Right cardiac atrium (tissue), 5 donors: ENCODE measurements at places on chromosomes 6 and 20. TPM values are rescaled to one million over a fixed set of nuclear protein-coding genes. Genes with fewer than 3 reads are reported as not detected.

DNA sequence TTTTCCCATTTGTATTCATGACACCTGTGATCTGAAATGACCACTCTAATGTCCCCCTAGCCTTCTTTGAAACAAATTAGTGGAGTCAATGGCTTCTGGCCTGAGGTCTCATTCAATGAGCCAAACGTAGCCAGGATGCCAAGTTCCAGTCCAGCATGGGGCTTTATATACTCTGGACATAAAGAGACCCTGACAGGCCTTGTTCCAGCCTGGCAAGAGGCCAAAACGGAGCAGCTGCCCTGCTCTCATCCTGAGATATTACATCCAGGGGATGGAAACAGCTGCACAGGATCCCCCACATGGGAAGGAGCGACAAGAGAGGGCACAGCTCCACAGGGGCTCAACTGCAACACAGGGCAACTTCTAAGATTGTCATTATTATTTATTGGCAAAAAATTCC lies 437.8 kb downstream of the CDH26 start:
- DNase-seq: no peak

- no peak for DNase-seq
Observed at GRCh38 chr20:25571240-25571639, 14.1 kb downstream of the NINL start.

DNA sequence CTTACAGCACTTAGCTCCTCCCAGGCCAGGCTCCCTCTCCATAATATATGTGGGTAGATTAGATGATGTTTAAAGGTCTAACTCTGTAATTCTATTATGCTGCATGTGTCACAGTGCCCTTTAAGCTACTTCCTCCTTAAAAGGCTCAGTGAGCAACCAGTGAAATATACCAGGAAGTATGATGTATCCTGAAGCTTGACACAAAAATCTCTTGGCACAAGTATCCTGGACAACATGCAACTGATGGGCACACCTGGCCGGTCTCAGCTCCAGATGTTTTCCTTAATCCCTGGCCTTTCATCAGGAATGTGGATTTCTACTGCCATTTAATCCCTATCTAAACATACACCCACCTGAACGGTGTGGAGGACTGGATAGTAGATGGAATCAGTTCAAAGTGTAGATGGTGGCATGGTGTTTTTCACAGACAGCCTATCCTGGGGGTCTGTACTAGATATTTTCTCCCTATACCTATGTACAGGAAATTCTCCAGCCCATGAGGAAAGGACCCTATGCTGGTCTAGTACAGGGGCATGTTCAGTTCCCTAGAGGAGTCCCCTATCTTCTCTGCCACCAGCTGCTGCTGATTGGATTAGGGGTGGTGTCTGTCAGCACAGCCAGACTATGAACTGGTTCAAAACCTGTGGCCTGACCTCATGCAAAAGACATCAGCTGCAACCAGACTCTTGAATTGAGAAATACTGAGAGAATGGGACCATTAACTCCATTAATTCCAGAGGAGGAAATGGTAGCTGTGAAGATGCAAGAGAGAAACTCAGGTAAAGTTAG lies 59.4 kb upstream of the CITED2 start:
- no peak for DNase-seq

DNA sequence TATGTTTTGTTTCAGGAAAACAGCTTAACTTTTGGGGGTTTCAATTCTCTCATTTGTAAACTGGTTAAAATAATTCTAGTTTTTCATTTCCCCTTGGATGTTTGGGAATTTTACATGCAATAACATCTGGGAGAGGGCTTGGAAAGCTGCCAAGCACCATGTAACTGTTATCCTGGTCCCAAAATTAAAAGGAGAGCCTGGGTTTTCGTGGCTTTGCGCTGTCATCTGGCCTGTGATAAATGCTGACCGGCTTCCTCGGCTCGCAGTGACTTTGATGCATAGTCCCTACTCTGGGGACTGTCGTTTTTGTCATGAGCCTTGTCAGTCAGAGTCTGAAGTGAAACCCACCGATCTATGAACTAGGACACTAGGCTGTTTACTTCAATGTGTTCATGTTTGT lies 12.2 kb downstream of the SLC35F1 start:
- DNase-seq: no peak

- DNase-seq: no peak
Observed at GRCh38 chr6:162068340-162068739, 659.2 kb downstream of the PRKN start.

- no peak for DNase-seq
Observed at GRCh38 chr20:4797275-4797674, 75.6 kb downstream of the PRND start.

DNA sequence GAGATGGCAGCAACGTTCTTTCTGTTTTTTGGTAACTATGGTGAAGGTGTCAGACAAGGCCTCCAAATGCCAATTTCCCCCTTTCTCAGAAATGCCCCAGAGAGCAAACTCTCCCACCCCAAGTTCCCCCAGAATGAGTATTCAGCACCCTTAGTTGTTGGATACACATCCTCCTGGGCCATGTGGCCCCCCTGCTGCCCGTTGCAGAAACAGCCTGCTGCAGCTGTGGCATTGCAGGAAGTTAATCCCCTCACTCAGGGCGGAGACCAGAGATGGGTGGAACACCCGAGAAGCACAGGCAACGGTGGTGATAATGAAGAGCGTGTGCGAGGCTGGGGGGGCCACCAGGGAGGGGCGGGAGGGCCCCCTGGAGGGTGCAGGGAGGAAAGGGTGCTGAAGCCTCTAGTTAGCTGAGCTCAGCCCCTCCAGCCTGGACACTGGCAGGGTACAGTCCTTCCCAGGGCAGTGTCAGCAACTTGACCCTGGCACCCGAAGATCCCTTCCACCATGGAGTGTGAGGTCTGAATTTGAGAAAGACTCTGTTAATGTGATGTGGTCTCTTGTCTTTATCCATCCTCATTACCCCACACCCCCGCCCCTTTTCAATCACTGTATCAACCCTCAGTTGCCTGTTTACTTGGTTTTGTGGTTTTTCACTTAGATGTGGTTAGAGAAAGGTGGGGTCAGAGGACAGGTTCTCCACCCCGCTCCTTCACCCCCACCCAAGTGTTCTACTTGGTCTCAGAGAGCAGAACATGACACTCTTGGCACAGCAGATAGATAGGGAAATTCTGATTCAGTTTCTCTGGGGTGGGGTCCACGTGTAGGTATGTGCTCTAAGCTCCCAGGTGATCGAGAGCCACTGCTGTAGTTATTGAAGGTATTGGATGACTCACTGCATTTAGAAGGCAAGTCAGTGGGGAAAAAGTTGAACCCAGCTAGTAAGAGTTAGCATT lies 208.8 kb upstream of the SUPT3H start:
- no peak for DNase-seq

DNA sequence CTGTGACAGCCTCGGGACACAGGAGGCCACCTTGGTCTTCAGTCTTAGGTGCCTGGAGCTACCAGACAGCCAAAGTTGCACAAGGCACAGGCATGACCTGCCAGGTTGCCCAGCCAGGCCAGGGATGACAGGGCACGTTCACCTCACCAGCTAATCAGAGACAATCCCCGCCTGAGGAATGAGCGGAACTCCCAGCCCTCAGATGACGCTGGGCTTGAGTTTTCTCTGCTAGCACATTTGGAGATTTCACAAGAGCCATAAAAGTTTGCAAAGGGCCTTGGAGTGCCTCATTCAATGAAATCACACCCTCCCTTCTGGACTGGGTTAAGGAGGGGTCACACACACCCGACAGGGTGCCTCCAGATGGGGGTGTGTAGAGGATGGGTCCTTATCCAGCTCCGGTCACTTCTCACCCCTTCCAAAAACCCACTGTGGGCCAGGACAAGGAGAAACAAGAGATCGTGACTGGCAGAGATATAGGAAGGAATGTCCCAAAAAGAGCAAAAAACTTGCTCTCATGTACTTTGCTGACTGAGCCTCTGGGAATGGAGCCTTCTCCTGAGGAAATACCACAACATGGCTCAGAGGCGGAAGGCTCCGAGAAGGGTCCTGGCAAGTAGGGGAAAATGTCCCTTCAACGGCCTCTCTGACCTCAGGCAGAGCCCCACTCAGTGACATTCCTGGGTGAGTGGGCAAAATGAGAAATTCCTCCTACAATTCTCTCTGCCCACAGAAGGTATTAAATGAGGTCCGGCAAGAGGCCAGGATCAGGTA lies 121.6 kb downstream of the ISM1 start:
- DNase-seq: no peak

DNA sequence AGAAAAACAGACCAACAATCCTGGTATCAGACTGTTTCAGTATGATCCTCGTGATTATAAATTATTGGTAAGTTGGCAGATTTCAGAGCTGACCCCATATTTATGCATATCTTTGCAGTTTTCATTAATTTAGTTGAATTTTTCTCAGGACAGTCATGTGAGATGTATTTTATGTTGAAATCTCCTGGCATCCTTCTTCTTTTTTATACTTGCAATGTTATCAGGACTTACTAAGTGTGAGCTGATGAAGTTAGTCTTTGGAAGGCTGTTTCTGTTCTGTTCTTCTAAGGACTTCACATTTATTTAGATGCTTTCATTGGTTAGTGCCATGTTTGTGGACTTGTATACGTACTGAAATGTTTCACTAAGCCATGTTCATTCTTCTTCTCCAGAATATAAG lies 17.2 kb downstream of the SMPDL3A start:
- DNase-seq: no peak

DNA sequence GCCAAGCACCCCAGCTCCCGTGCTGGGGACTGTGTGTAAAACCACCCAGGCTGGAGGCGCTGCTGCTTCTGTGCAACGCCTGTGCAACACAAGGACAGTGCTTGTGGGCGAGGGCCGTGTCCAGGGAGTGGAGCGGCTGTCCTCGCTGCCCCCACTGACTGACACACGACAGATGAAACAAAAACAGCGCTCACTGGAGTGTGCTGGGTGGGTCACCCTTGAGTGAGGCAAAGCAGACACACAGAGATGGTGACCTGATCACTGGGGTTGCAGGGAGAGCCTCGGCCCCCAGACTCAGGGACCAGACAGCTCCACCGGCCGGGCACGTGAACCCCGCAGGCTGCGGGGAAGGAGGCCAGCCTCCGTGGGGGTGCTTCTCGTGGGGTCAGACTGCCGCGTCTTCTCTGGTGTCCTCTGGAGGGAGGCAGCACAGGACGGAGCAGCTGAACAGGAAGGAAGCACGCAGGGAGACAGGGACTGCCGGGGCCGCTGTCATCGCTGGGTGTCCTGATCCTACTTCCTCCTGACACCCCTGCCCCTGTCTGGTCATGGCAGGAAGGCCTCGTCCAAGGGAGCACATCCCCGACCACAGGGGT lies 75.9 kb upstream of the CST7 start:
- no peak for DNase-seq

GRCh38 chr20:1177680-1178079 lies 7.1 kb downstream of the TMEM74B start:
- no peak for DNase-seq

DNA sequence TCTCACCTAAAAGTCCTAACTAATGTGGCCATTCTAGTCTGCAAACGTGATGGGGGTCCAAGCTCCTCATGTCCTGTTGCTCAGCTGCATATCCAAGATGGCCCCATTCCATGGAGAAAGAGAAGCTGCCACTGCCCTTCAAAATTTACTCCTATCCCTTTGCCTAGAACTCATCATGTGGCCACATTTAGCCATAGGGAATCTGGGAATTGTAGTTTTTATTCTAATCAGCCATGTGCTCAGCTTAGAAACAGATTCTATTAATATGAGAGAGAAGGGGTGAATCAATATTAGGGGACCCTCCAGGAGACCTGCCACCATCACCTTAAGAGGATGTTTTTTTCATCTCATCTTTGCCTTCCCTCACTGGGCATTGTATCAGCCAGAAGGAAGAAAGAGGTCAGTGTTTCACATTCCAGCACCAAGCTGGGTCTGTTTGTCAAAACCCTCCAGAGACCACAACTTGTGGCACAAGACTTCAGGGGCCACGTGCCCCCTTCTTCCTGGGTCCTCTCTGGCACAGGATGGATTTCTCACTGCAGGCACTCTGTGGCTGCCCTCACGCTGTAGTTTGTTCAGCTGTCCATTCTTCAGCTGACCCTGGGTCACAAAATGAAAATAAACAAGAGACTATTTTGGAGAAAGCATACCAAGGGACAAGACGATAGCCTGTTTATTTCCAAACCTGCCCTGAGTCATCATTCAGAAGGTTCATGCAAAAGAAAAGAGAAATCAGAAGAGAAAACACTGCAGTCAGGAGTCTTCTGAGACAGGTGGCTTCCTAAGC lies 172.0 kb downstream of the EYA2 start:
- no peak for DNase-seq

GRCh38 chr6:155126727-155127439 lies 131.8 kb downstream of the TIAM2 start:
- no peak for DNase-seq

DNA sequence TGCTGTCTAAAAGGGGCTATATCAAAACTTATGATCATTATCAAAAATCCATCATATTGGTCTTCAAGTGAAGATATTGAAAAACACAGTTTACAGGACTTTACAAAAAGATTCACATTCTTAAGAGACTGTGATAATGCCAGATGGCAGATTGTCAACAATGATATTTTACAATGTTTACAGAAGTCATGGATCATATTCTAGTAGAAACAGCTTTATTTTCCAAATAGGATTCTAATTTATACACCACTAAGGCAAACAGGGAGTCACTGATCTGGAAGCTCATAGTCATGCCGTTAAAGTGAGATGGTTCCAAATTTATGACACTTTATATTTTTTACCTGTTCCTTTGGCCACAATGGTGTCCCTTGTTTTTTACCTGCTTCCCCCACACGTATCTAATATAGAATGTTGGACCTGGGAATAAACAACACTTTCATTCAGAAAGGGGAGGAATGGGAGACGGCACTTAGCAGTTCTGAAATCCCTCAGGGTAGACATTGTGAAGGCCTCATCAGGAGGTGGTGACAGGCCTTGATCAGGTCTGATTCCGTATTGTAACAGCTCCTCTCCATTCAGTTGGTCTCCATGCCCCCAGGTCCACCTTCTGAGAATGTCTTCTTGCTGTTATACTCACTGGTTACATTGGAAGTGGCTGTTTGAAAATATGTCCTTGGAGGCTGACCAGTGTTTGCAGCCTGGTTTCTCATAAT lies 228.6 kb downstream of the ADGB start:
- DNase-seq: no peak

- no peak for DNase-seq
Observed at GRCh38 chr6:9789201-9789600, 625.7 kb downstream of the TFAP2A start.

The MAP7 gene
- total RNA-seq: 2.0 TPM

The TRIM40 gene
- not detected for total RNA-seq

The SIM1 gene
- not detected for total RNA-seq

The SAPCD1 gene
- total RNA-seq: not detected

The SPO11 gene
- total RNA-seq: not detected
